ENCODE measurements at places on chromosomes 12 and 14. TPM values are rescaled to one million over a fixed set of nuclear protein-coding genes. Genes with fewer than 3 reads are reported as not detected.

MLH3 gene
- 46.7 TPM for polyA plus RNA-seq

FGFR1OP2 gene
- 87.3 TPM for polyA plus RNA-seq

FLRT2 gene
- polyA plus RNA-seq, result 254 TPM

SELPLG gene
- polyA plus RNA-seq, result 1.3 TPM

SSPN gene
- polyA plus RNA-seq, result 13.0 TPM

TMPRSS12 gene
- 0.13 TPM for polyA plus RNA-seq

EPYC gene
- not detected for polyA plus RNA-seq

SAMD4A gene
- 10.1 TPM for polyA plus RNA-seq

ADAMTS20 gene
- polyA plus RNA-seq, result 1.2 TPM

PLEK2 gene
- polyA plus RNA-seq, result 1.2 TPM

SLC25A21 gene
- polyA plus RNA-seq, result 4.4 TPM
